Posterior cingulate gyrus (tissue), 11 donors: ENCODE measurements at places on chromosomes 2 and 18.

GRCh38 chr2:207088276-207088675 lies 77.5 kb downstream of the KLF7 start:
- DNase-seq = no peak

DNA sequence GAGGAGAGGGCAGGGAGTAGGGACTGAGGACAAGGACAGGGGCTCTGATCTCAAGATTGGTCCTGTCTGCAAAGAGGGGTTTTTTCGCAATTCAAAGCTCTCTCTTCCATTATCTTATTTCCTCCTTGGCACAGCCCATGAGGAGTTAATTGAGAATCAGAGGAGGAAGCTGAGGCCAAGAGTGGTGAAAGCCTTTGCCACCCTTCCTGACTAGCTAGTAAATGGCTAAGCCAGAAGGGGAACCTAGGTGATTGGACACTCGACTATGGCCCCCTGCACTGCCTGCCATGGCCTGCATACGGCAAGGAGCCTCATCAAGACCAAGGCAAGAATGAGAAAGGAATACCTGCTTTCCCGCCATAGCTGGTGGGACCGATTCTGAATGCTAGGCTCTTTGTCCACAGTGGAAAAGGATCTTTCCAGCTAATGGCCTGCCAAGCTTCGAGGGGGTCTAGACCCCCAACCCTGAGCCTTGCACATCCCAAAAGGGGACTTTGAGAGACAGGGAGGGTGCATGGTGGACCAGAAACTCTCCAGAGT lies 237.9 kb downstream of the HAUS1 start:
- DNase-seq = no peak

- DNase-seq = no peak
Measured at GRCh38 chr2:39370101-39370500, 67.0 kb downstream of the MAP4K3 start.

GRCh38 chr18:57343833-57344232 lies 8.5 kb upstream of the ST8SIA3 start:
- DNase-seq = no peak

DNA sequence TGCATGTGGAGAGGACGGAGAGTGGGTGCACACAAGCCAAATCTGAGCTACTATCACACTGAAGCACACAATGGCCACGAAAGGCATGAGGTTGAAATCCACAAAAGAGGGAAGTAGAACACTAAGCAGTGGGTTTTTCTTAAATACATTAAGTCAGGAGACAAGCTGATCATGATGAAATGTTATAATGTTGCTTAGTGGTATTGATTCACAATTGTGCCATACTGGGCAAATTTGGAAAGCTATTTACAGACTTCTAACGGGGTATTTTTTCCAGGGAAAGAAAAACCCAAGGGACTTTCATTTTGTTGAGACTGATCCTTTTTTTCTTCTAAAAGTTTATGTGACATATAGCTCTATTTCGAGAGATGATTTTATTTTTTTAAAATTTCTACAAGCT lies 100.8 kb upstream of the CNGA3 start:
- no peak for DNase-seq

DNA sequence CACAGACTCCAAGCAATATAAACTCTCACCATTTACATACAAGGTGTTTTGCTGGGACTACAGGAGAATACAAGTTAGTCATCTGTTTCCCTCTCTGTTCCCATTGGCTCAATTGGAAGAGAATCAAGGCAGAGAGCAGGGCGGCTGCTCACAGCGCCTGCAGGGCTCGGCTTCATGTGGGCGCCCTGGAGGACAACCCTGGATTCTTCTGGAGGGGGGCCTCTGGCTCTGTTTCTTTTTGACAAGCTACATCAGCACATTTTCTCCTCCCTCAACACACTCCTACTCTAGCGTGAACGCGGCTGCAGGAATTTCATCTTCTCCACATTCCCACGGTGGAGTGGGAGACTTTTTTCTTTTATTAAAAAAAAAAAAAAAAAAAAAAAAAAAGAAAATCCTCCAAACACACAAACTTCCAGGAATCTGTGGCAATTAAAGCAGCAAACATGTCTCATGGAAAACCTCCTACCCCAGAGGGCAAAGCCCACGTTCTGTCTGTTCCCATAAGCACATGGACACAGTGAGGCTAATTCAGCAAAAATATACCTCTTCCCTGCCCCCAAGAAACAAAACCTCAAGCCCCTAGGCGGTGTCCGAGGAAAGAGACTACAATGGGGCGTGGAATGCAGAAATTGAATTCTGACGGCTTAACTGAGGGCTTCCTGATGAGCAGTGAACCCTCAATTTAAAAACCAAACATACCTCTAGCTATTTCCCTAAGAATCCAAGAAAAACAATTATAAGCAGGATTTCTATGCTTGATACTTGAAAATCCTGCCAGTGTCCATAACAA lies 50.6 kb downstream of the PARD6G start:
- no peak for DNase-seq

- DNase-seq = peak; percentile 36
Measured at GRCh38 chr2:220940646-220941045, 631.5 kb downstream of the EPHA4 start.

GRCh38 chr2:136130511-136130910 lies 12.6 kb upstream of the CXCR4 start:
- DNase-seq = no peak

GRCh38 chr2:190973726-190974628 lies 40.0 kb downstream of the STAT1 start:
- DNase-seq = no peak

DNA sequence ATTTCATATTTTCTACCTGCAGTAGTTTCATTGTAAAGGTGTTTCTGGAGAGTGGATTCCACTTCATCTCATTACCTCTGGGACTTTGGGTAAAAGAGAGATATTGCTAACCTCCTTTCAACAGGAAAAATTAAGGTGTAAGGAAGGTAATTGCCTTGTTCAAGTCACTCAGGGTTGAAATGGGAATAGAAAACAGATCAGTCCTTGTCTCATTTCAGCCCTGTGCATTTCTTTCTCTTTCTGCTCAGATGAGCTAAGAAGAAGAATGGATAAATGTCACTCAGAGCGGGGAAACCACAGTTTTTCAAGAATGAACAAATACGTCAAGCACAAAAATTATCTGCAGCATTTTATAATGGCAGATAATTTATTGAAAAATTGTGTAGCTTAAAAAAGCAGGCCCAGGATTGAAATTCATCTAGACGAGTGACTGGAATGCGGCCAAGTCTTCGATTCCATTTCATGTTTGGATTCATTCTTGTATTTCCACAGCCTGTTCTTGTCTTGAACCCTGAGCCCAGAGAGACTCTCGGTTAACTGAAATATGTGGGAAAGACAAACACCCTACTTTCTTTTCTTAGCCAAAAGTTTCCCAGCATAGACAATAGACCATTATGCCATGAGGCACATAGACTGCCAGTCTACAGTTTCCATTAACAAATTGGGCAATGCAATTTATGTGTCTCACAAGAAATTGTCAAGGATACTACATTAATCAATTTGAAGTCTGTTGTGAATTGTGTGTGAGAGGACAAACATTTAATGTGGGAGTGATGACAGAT lies 107.9 kb downstream of the POLE4 start:
- no peak for DNase-seq

- DNase-seq = peak; percentile 80
Measured at GRCh38 chr2:10079266-10079869, 843 bp downstream of the CYS1 start.

DNA sequence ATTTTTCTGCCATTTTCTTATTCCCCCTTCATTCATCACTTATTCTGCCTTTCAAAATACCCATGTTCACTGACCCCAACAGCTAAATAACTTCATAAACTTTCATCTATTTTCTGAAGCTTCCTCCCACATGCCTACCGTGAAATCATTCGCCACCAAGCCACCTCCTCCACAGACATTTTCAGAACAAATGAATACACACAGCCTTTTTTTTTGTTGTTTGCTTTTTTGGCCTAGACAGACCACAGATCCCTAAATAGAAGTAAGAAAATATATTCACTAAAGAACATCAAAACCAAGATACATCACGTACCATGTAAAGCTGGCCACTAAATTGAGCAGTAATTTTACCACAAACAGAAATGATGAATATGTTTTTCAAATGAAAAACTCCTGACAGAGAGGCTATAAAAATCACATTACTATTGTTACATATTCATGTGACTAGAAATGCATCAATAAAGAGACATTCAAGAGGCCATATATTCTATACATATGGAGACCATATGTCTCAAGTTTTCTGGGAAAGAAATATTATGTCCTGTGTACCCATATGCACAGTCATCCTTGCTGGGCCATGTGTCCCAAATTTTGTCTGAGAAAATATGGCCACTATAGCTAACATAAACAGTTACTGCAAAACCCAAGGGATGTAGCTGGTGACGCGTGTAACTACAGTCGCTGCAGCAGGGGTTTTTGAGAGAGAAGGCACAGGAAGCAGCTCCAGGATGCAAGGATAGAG lies 200.3 kb downstream of the FBXO15 start:
- no peak for DNase-seq

DNA sequence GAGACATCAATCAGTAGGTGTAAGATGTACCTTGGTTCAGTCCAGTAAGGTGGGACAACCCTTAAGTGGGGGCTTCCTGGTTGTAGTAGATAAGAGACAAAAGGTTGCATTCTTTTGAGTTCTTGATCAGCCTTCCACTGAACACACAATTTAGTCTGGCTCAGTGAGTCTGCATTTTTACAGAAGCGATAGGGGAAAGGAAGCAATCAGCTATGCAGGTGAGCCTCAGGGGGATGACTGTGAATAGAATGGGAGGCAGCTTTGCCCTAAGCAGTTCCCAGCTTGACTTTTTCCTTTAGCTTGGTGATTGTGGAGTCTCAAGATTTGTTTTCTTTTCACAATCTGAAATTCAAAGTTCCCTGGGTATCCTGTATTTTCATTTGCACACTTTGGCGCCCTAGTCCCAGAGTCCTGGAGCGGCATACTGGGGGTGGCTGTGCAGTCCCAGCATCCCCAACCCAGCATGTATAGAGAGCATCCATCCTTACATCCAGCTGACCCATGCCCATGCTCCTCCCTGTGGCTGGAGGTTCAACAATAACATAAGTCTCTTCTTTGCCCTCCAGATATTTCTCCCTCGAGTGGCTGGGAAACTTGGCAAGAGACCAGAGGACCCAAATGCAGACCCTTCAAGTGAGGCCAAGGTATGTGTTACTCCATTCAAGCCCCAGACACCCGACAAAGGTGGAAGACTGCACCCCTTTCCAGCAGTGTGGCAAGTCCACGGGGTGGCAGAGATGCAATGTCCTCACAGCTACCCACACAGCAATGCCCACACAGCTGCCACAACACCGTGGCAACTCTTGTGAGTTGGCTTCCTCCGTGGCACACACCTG lies 20.1 kb upstream of the PRLH start:
- DNase-seq = peak; percentile 26

DNA sequence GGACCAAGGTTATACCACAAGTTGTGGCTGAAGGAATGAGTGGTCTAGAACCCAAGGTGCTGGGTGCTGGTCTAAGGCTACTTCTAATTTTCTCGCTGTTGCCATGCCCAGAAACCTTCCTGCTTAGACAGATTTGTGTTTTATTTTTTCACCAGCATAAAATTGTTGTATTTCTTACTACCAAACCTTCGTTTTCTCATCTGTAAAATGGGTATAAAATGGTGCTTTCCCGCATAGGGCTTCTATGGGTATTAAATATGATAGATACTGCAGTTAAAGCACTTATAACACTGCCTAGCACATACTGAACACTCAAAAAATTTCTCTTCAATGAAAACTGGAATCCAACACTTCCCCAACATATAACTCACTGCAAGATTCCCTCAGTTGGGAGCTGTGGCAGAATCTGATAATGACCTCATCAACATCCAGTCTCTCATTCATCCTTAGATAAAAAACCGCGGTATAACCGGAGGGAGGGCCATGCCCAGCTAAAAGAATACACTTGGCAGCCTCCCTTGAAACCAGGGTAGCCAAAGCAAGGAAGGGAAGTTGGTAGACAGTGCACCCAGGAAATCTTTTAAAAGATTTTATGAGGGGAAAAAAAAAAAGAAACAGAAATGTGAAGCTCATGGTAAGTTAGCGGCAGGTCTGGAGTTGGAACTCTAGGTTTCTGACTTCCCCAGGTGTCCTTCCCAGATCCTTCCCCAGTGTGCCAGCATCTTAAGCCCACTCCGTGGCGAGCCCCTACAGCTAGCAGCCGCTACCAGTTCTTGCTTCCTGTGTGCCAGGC lies 1.2 kb downstream of the NEMP2 start:
- DNase-seq = no peak

DNA sequence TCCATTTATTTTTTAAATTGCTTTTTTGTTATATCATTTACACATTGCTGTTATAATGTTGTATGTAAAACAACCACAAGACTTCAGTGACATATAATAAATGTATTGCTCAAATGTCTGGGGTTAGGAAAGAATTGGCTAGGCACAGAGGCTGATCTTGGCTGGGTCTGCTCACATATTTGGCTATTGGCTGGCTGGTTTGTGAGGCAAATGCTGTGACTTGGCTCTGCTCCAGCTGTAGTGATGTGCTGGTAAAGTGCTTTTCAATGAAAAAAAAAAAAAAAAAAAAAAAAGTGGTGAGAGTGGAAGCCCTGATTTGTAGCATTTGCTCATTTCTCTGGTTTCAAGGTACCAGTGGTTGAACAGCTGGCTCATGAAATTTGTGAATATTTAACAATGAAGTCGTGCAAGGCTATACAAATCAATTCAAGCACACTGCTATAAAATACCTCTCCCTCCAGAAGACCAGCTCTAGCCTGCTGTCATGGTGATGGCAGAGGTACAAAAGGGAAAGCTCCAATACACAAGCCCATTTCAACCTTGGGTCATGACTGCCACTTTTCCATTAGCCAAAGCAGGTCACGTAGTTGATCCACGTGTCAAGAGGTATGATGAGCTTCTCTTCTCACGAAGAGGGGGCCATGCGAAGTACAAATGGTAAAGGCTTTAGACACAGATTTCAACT lies 43.7 kb upstream of the RIT2 start:
- no peak for DNase-seq

DNA sequence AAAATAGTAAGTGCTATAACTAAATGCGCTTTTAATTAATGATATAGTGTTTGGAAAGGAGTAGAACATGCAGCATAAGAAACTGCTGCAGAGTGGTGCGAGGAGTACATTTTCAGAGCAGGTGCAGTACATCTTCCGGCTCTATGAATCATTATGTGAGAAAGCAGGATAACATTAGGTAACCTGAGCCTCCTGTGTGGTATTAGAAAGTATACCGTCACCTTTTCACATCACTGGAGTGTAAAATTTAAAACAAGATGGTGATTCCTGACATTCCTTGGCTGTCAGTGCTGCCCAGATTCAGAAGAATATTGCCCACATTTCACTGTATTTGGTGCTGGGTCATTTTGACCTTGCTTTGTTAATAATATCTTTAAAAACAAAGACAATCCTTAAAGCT lies 7.8 kb upstream of the DYNC2LI1 start:
- DNase-seq = no peak

- no peak for DNase-seq
Measured at GRCh38 chr18:26468931-26469340, 79.4 kb downstream of the KCTD1 start.

DNA sequence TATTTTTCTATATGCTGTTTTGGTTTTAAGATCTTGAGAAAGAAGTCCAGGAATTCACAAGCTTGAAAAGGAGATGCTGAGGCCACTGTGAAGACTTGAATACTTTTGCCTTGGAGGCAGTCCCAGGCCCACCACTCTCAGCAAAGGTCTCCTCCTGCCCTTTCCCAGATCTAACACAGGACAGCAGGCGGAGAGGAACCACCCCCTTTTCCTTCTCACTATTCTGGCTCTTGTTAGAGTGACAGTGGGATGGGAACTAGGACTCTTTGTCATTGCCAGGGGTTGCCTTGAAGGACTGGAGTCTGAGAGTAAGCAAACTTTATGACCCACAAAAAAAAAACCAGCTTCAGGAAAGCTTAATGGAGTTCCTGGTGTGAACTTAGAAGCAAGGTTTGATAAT lies 54.7 kb downstream of the E2F6 start:
- DNase-seq = no peak
